ENCODE measurements at places on chromosomes 16 and 17.
A peak's percentile ranks its signal among the peaks of the same experiment; 100 is the strongest.

GRCh38 chr17:8231701-8232100, 16.2 kb downstream of the CTC1 start:
- DNase-seq, result no peak

GRCh38 chr16:49183911-49184310, 97.7 kb downstream of the CBLN1 start:
- DNase-seq, result no peak

- no peak for DNase-seq
Observed at GRCh38 chr17:80833952-80834892, 157.4 kb upstream of the CHMP6 start.

GRCh38 chr16:57632568-57632967, 4.1 kb downstream of the ADGRG1 start:
- no peak for DNase-seq

- no peak for DNase-seq
Observed at GRCh38 chr17:539766-540165, 174.9 kb downstream of the VPS53 start.

DNA sequence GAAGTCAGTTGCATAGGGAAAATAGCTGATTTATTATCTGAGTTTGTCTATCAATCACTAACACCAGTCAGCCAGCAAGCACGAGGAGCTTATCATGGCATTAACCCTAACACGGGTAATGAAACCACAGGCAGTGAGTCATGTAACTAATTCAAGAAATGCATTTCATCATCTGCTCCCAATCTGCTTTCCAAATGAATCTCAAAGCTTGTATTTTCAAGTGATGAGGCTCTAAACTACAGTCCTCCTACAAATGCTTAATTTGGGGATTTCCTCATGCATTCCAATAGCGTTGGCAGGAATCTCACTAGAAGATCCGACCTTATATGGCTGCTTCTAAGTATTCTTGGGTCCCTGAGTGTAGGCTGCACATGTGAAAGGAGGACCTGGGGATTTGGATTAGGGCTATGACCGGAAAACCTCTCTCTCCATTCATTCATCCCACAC, 118.4 kb upstream of the HSBP1 start:
- DNase-seq, result no peak

GRCh38 chr16:20538181-20538580, 38.0 kb downstream of the ACSM2B start:
- DNase-seq, result no peak

DNA sequence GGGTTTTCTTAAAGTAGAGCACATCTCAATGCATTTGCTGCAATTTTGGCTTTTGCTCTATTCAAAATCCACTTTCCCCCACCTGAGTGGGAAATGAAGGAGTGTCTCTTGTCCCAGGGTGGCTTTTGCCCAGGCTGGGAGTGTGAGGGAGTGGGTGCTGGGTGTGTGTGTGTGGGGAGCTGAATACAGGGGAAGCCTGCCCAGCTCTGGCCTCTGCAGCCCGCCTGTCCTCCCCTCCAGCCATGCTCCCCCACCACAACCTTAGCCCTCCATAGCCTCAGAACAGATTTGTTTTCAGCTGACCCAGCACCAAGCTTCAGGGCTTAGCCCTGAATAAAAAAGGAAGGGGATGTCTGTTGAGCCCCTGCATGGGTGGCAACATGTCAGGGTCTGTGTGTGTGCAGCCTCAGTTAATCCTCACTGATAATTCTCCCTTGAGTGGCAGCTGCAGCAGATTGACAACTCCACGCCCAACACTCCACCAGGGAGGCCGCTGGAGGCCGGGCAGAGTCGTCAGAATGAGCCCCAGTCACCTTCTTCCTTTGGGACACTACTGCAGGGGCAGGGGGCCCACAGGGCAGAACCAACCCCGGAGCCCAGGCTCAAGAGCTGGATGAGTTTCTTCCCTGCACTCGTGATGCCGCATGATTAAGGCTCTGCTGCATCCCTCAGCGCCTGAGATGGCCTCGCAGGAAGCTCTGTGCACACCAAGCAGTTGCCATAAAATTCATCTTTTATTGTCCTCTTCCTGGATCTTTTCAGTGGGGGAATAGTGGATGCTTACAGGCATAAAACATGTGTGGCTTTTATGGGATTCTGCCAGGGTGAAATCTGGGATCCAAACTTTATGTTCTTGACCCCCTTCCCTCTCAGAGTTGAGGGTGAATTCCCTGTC, 55.0 kb downstream of the SPACA3 start:
- no peak for DNase-seq

DNA sequence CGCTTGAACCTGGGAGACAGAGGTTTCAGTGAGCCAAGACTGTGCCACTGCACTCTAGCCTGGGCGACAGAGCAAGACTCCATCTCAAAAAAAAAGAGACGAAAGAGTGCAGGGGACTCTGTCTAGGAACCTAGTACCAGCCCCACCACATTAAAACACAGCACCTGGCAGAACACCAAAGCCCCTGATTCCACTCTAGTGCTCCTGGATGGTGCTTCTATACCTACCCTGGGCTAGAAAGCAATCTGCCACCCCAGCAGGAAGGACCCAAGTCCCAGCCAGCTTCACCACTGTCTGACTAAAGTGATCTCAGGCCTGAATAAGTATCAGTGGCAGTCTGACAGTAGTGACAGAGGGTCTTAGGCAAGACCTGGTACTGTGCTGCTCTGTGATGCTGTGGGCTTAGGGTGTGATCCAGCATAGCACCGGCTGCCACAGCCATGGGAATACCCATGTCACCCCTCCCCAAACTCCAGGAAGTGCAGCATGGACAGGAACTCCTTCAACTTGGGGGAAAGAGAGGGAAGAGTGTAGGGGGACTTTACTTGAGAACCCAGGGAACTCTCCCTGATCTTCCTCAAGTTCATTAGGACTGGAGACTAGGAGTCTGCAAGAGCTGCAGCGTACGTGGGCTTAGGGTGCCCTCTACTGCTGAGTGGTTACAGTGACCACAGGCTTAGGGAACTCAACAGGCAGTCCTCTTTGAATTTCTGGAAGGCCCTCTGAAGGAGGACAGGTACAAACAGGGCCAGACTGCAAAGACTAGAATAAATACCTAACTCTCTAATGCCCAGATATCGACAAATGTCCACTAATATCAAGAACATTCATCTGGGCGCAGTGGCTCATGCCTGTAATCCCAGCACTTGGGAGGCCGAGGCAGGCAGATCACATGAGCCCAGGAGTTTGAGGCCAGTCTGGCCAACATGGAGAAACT, 30.0 kb upstream of the RNF43 start:
- peak; percentile 72 for DNase-seq

DNA sequence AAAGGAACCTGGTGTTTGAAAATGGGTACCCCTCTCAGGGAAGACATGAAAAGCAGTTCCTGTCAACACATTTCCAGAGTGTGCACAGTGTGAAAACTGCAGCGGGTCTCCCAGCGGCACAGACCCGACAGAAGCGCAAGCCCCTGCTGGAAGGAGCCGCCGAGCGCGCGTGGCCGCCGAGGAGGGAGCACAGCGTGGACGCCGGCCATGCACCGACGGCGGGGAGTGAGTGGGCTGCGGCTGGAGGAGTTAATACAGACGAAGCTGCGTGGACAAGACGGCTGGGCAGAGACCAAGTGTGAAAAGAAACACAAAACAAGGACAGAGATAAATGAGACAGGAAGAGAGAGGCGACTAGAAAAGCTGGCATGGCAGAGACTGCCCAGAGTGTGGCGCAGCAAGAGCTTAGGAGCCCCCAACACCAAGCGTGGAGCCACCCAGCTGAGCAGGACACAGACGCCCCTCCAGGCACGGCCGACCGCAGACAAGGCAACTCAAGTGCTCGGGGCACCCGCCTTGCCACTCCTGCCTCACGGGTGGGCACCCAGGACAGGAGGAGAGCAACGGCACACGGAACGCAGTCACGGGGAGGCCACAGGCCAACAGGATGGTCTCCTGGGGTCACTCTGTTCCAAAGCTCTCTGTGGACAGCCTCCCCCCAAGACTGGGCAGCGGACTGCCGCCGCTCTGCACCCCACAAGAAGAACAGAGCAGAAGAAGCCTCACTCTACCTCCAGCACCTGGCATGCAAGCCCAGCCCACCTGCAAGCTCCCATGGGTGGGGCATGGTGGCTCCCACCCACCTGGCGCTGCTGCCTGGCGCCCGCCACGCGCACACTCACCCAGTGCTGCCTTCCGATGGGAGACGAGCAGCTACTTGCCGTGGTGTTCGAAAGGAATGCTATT, 16.5 kb downstream of the SLC16A3 start:
- no peak for DNase-seq

GRCh38 chr16:82832821-82833220, 206.1 kb downstream of the CDH13 start:
- no peak for DNase-seq

- DNase-seq, result peak; percentile 34
Observed at GRCh38 chr17:45149669-45150664, 1.7 kb downstream of the HEXIM1 start.

DNA sequence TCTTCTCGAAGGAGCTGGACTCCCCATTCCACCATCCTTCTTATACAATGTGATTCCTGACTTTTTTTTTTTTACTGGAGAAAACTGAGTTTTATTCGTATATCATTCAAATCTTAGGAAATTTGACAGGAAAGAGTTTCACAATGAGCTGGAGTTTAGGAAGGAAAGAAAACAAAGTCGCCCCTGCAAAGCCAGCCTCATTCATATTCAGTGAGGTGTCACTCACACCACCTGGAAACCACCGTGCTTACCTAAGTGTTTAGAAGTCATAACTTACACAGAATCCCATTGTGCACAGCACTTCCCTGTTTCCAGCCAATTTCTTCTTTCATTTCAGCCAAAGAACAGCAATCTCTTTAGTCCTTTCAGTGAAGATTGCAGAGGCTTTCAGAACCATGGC, 90.3 kb upstream of the CHMP6 start:
- no peak for DNase-seq

- DNase-seq, result no peak
Observed at GRCh38 chr17:58360296-58361063, 8.5 kb upstream of the SUPT4H1 start.

- DNase-seq, result no peak
Observed at GRCh38 chr17:81808778-81809555, 5.0 kb downstream of the GCGR start.

Data from NCI-H2227 treated with DMSO at 0.1 percent for 48 hours (cell line).